Germinal center (tissue), 1 donor: ENCODE measurements at places on chromosomes 1 and 21.

DNA sequence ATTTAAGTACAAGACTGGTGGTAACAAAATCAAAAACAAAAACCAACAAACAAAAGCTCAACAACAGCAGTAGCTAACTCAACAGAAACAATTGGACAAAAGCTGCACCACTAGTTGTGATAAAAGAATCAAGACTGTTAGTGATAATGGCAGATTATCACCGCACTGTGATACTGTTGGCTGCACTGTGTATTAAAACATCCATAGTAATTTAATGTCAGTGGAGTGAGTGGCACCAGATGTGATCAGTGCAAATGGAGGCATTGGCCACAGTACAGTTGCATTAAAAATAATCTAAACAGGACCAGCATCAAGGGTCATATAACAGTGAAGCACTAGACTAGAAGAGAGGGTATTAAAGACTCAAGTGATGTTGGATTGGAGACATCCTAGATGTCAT lies 1341.3 kb downstream of the MRPL39 start:
- no peak for DNase-seq

GRCh38 chr1:25809283-25809926 lies 9.4 kb downstream of the SELENON start:
- DNase-seq: peak; percentile 47

GRCh38 chr21:41091616-41092015 lies 76.3 kb upstream of the BACE2 start:
- DNase-seq: no peak

DNA sequence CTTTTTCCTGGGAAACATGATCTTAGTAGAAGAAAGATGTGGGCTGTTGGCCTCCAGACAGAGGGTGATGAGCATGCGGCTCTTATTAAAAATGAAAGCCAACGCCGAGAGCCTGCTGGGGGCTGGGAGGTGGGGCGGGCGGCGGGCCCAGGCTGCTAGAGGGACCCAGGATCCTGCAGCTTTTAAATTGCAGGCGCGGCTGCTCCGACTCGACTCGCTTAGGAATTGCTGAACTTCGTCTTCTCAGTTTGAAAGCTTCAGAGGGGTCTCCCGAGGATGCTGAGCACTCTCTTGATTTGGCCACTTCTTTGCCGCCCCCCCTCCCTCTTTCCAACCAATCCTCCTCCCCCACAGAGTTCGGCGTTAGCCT lies 1.2 kb downstream of the AGPAT3 start:
- DNase-seq: peak; percentile 69

DNA sequence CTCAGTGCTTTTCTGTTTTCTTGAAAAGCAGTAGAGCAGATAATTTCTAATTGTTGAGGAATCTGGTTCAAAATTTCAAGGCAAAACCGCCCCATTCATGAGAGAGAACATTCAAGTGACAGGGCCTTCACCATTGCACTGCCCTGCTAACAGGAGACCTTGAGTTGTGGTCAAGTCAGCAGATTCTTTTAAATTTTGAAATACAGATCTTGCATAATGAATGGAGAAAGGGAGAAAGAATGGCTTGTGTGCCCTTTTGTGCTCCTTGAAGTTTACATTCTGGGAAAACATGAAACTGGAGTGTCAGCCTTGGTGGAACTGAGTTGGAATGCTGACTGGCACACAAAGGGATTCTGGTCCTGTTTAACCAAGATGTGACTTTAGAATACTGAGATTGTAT lies 164.5 kb upstream of the UBE2U start:
- DNase-seq: no peak

- no peak for DNase-seq
These were observed 95.6 kb upstream of the GPR52 start for GRCh38 chr1:174352117-174352516.

GRCh38 chr1:91123773-91124172 lies 101.9 kb upstream of the ZNF644 start:
- no peak for DNase-seq

DNA sequence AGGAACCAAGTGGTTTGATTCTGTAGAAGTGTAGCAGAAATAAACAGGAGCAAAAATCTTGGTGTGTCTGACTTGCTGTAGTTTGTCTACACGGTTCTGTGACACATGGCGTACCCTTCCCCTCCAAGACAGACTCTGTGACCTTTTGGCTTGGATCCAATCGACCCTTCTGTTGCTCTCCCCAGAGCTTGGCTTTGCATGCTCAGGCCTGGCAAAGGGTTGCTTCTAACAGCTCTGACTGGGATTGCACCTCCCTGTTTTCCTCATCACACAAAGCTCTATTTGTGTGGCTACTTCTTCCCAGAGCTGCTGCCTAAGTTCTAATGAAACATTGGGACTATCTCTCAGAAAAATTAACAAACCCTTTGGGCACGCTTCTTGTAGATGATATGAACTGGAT lies 24.0 kb downstream of the NGF start:
- DNase-seq: no peak

GRCh38 chr1:214824763-214825162 lies 221.8 kb downstream of the CENPF start:
- DNase-seq: no peak

GRCh38 chr21:41677671-41678015 lies 89.2 kb downstream of the RIPK4 start:
- no peak for DNase-seq

DNA sequence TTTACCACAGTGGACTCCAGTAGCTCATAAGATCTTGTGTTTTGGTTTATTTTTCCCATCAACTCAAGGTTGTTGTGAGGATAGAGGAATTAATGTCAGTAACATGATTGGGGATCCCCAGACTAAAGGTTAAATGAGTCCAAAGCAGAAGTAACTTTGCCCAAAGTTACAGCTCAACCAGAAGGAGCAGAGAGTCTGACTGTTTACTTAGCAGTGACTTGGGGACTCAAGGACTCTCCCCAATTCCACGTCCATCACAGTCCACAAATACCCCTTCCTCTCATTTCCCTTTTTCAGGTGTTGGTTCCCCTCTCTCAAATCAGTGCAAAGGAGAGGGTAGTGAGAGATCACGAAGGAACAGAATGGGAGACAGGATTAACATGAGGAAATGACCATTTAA lies 4.0 kb upstream of the ETV3 start:
- DNase-seq: no peak

DNA sequence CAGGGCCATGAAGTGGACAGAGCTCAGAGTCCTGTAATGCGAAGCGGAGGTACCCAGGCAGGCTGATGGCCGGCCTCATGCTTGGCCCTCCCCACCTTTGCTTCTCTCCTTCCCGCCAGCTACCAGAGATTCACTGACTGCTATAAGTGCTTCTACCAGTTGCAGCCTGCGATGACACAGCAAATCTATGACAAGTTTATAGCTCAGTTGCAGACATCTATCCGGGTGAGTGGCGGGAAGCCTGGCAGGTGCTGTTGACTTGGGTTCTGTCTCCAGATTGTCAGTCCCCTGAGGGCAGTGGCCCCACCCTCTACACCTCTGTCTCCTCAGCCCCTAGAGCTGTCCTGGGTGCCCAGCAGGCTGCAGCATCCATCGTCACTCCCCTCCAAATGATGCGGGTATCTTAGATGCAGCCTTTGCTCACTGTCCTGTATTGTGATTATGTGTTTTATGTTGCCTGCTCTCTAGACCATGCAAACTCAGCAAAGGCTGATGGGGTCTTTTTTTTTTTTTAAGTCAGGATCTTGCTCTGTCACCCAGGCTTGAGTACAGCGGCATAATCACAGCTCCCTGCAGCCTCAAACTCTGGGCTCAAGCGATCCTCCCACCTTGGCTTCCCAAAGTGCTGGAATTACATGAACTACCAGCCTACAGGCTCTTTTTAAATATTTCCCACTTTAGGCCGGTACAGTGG lies 9.6 kb upstream of the BGLAP start:
- no peak for DNase-seq

- DNase-seq: no peak
These were observed 18.5 kb upstream of the S100A7 start for GRCh38 chr1:153478692-153479618.

- no peak for DNase-seq
These were observed 14.2 kb downstream of the RIMS3 start for GRCh38 chr1:40651138-40651857.

DNA sequence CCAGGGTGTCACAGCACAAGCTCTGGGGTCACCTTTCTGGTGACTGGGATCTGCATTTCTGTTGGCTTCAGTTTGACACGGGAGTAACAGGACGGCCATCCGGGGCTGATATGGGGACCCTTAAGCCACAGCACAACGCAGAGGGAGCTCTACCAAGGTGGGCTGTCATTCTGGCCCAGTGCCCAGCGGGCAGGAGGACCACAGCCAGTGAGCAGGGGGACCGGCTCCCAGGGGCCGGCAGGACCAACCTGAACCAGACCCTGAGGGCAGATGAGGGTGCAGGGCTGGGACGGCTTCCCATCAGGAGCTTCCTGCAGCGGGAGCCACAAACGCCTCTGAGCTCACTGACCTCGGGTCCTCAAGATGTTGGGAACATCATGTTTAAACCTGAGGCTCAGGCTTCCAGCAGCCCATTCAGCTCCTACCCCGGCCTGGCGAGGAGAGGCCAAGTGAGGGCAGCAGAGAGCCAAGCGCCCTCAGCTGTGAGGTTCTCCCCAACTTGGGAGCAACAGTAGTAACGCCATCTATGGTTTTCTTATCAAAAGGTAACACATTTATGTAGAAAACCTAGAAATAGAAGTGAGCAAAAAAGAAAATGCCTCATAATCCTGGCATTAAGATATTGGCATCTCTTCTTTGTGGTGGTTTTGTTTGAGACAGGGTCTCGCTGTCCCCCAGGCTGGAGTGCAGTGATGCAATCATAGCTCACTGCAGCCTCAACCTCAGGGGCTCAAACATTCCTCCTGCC lies 26.8 kb downstream of the TMEM201 start:
- DNase-seq: peak; percentile 70

DNA sequence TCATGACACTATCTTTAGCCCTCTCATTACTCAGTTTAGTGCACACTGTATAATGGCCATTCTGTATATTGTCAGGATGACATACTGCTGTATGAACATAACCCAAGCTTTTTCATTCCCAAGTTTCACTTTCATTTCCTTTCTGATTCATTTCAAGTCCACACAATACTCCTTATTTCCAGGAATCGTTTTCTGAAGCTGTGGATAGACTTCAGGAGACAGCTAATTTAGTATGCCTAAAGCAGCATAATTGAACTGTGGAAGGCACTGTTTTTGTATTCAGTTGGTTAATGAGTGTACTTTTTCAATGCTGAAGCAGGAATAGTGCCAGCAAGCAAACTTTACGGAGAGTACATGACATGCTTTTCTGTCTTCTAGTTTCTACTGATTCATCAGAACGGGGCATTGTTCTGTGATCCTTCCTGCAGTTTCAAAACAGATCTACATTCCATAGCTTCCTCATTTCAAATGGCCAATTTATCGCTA lies 578.5 kb upstream of the ZP4 start:
- DNase-seq: no peak

GRCh38 chr1:1063945-1064831 lies 9.9 kb downstream of the RNF223 start:
- DNase-seq: peak; percentile 86

DNA sequence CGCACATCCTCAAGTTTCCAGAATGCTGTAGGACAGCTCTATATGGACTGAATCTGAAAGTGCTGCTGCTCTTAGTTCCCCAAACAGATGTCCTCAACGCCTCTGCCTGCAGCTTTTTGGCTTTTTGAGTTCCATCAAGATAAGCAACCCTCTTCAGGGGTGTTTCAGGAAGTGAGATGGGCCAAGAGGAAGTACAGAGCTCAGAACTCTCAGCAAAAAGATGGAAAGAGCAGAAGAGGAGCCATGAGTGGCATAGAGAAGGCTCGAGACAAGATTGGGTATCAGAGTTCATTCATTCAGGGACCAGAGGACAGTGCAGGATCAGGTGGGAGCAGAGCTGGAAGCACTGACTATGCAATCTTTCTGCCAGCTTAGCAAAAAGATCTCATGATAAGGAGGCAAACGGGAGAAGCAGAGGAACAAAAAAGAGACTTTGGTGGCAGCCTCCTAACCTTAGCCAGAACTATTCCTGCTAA lies at the start of the genes ADORA3 and TMIGD3:
TSS of gene ADORA3 (minus strand) at position 49 of the 476 bp plus-strand sequence. CDS start 279 bp downstream, outside the sequence.
TSS of gene TMIGD3 (minus strand) at position 49 of the 476 bp plus-strand sequence. CDS start 279 bp downstream, outside the sequence.
- DNase-seq: peak; percentile 59

DNA sequence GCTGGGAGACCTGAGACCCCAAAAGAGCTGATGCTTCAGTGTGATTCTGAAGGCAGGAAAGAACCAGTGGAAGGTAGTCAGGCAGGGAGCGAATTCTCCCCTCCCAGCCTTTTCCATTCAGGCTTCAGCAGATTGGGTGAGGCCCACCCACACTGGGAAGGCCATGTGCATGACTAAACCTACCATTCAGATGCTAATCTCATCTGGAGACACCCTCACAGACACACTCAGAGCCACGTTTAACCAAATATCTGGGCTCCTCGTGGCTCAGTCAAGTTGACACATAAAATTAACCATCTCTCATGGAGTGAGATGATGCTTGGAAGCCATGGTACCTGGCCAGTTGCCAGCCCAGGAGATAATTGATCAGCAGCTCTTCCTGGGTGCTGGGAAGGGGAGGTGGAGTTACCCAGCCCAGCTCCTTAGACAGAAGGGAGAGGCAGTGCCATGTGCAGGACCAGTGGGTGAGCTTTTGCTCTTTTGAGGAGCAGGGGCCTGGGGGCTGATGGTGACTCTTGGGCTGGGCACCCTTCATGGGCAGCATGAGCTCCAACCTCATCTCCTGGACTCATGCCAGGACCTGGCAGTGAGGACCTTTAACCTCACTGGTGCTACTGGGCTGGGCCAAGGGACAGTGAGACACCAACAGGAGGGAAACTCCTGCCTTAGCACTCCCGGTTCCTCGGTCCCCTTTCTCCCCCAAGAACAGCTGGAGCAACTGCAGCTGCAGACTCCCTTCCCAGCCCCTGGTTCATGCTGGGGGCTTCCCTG lies 89.0 kb upstream of the ACTL8 start:
- no peak for DNase-seq

DNA sequence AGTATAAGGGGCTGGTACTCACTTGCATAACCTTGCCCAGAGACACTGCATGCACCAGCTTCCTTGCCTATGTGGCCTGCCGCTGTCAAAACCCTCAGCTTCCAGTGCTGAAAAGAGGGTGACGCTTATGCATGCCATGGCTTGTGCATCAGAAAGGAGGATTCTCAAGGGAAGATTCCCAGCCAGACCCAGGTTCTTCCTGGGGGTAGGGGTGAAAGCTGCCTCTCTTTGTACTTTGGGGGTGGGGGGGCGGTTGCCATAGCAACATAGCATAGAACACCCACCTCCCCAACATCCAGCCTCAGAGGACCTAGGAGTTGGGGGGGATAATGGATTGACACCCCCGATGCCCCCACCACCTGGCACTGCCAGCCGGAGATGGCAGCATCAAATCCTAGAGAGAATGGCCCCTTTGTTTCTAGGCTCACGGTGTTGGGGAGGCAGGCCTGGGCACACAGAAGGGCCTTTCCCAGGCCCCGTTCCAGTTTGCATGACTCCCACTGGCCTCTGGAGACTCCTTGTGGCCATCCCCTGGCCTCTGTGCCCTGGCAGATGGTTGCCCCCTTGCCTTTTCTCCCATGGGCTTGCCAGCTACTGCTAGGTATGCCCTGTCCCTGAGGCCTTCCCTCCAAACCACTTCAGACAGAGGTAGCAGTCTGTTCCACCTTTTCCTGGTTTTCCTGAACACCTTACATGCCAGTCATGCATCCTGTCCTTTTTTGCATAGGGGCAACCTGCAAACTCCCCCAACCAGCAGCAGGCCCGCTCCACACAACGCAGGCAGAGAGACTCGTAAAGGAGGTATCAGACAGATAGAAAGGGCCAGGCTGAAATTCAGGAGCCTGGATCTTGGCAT lies 44.6 kb downstream of the RHBG start:
- no peak for DNase-seq
